ENCODE measurements at places on chromosomes 2 and 18.

DNA sequence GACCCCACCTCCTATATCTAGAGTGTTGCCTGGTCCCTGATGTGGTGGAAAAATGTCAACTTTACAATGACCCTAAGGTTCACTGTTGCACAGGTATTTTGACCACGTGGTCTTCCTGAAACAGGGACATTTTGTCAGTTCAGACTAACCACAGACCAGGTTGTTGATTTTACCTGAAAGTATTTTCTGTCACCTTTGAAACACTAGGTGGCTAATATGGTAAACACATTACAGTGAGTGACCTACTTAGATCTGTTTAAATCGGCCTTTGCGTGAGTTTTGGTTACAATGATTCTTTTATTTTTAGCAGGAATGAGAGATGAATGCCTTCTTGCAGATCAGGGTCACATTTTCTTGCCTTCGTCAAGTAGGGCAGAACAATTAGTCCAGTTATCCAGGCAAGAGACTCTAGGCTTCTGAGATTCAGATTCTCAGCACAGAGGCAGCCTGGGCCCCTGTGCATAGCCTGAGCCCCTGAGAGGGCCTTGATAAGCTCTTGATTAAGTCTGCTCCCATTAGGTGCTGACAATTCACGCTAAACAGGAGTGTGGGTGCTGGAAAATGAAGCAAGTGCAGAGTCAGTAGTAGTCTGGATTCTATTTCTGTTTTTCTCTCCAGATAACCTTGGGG lies 226.2 kb downstream of the KCNS3 start:
- DNase-seq = no peak

DNA sequence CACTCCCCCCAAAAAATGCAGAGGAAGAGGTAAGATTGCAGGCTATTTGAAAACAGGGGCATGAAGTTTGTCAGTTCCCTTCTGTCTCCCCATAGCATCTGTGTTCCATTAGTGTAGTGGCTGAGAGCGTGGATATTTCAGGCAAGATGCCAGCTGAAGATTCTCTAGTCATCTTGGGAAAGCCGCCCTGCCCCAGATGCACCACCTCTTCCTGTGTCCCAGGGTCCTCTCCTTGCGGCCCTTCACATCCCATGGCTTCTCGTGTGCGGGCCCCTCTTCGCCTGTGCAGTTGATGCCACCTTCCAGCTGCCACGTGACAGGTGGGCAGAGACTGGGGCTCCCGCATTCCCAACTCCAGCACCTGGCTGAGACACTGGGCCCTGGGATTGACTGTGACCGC lies 16.1 kb downstream of the TMEM127 start:
- DNase-seq = no peak

DNA sequence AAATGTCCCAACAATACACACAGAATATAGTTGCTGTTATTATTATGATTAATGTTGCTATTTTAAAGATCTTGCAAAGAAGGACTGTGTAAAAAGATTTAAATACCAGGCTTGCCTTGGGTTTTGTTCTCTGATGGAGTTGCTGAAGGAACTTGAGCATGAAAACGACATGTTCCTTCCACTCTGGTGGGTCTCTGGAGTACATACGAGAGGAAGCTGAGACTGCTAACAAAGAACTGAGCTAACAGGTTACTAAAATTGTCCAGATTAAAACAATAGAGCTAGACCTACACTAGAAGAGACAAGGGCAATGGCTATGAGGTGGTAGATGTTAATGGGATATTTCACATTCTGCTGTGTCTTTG lies 612.2 kb downstream of the TSN start:
- no peak for DNase-seq

- DNase-seq = no peak
Measured at GRCh38 chr2:149826471-149827125, 239.0 kb upstream of the MMADHC start.

DNA sequence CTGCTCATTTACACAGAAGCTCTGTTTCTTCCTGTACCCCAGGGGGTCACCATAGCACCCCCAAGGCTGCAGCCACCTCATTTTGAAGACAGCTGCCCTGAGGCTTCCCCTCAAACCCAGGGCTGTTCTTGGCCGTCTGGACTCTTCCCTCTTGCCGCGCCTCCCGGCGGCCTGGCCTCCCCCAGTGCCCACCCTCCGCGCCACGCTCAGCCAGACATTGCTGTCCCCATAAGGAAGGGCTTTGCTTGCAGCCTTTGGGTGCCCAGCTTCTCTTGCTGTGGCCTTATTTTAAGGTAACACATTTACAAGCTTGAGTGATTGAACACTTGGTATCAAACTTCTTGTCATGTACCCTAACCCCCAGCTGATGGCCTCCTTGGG lies 79.0 kb downstream of the STPG4 start:
- no peak for DNase-seq

DNA sequence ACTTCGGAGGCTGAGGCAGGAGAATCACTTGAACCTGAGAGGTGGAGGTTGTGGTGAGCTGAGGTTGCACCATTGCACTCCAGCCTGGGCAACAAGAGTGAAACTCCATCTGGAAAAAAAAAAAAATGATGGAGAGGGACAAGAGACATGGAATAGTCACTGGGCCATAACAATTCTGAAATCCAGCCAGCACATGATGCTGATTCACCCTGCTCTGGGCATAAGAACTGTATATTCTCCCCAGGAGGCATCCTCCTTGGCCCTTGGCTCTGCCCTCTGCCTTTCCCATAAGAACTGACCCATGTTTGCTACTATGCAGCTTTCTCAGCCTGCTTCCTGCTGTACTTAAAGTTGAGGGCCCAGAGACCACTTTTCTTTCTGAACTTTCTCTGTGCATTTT lies 297.7 kb downstream of the GBX2 start:
- DNase-seq = no peak

DNA sequence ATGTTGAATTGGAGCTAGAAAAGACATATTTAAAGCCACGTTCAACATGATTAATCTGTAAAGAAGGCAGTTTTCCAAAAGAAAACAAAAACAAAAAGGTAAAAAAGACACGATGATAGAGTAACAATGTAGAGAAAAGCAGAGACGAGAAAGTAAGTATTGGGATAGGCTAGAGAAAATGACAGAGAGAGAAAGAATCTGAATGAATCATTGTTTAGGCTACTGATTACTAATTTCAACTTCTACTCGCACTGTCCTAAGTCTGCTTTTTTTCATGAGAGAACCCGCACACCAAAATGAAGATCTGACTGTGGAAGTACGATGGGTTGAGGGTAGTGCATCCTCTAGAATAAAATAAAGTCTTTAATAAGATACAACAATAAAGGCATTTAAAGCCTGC lies 1599.2 kb upstream of the TMEFF2 start:
- no peak for DNase-seq

DNA sequence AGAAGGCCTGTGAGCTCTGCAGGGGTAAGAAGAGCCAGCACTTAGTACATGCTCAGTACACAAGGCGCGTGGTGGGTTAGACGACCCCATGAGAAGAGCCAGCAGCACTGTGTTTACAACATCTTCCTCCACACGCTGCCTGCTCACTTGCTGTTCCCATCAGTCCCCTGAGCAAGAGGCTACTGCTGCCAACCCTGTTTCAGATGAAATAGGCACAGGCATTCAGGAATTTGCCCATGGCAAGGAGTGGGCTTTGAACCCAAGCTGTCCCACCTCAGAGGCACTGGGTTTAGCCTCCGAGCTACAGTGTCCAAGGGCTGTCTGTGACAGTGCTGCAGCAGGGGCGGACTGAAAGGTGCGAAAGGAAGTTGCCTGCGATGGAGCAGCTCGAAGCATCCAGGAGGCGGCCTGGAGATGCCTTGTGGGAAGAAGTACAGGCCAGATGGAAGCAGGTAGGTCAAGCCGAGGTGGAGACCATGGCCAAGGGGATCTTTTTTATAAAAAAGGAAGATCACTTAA lies 121.5 kb upstream of the PXDN start:
- DNase-seq = no peak

DNA sequence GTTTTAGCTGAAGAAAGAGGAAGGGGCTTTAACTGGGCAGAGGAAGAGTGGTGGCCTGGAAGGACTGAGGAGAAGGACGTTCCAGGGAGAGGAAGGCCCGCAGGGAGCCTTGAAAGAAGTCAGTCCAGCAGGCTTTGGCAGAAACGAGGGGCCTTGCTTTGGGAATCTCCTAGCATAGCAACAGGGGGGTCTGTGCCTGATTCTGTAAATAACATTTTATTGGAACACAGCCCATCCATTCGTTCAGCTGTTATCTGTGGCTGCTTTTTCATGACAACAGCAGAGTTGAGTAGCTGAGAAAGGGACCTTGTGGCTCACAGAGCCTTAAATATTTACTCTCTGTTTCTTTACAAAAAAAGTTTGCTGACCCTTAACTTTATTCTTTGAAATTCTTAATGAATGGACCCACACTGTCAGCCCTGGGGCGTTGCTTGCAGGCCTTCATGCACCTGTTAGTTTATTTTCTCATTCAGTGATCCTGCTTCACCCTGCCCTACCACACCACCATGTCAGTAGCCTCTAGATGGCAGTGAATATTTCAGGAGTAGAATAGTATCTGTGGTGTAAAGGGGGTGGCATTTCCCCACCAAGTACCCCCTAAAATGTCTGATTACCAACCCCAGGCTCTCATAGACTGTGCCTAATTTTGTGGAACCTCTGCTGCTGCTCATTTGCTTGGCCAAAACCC lies 61.0 kb downstream of the MGAT5 start:
- no peak for DNase-seq

GRCh38 chr18:48923746-48924629 lies 26.8 kb downstream of the SMAD7 start:
- DNase-seq = no peak

DNA sequence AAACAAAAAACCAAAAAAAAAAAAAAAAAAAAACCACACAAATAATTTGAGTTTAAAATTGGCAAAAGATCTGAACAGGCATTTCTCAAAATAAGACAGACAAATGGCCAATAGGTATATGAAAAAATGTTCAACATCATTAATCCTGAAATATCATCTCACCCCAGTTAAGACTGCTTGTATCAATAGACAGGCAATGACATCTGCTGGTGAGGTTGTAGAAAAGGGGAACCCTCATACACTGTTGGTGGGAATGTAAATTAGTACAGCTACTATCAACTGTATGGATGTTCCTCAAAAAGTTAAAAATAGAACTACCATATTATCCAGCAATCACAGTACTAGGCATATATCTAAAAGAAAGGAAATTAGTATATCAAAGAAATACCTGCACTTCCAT lies 523.1 kb downstream of the XIRP2 start:
- DNase-seq = no peak

DNA sequence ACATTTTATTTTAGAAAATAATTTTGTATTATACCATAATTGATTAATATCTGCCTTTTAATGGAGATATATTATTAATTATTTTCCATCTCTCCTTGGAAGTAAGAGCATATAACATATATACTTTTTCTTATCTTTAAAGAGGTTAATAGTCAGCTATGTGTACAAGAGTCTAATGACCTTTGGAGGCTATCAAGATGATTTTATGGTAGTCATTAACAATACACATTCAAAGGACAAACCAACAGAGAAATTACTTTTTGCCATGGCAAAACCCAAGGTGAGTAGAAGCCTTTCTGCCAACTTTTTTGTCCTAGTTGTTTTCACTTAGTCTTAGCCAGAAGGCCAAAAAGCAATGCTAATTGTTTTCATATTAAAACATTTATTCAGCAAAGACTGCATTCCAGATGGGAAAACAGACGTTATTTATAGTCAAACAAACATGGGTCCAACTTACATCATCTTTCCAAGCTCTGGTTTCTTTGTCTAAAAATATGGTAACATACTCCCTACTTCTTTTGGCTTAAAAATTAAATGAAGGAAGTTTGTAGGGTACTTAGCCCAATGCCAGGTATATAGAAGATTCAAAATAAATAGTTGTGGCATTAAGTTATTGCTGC lies 9.6 kb upstream of the DYNC2LI1 start:
- no peak for DNase-seq

DNA sequence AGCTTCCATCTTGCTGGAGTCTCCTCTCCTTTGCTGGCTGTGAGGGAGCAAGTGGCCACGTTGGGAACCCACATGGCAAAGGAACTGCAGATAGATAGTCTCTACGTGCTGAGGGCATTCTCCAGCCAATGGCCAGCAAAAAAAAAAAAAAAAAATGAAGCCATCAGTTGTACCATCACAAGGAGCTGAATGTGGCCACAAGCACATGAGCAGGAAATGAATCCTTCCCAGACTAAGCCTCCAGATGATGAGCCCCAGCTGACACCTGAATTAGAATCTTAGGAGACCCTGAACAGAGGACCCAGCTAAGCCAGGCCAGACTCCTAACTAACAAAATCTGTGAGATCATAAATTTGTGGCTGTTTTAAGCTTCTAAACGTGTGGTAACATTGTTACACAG lies 57.9 kb downstream of the SPIRE1 start:
- DNase-seq = no peak

DNA sequence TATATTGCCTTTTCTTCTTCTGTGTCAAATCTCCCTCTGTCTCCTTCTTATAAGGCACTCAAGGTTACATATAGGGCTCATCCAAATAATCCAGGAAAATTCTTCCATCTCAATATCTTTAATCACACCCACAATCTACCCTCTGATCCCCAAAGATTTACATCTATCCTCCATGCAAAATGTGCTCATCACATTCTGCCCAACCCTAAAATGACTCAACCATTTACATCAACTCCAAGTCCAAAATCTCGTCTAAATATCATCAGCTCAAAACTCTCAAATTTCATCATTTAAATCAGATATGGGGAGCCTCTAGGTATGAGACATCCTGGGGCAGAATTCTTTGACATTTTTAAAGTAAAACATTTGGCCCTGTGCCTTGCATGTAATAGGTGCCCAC lies 1349.8 kb downstream of the SUCLG1 start:
- no peak for DNase-seq

DNA sequence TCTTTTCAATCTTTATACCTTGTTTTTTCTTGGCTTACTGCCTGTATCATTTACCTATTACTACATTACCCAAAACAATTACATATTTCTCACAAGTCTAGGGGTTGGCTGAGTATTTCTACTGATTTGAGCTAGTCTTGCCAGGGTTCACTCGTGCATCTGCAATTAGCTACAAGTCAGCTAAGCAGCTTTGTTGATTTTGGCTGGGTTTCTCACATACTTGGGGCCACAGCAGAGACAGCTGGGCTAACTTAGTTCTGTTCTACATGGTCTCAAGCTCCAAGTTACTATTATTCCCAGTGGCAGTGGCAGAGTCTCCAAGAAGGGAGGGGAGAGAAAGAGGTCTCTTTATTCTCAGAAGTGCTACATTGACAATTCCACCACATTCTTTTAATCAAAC lies 54.7 kb upstream of the SP5 start:
- no peak for DNase-seq

- DNase-seq = no peak
Measured at GRCh38 chr18:36312806-36313395, 15.4 kb downstream of the FHOD3 start.

- no peak for DNase-seq
Measured at GRCh38 chr2:122977580-122977979, 1047.5 kb upstream of the CNTNAP5 start.

DNA sequence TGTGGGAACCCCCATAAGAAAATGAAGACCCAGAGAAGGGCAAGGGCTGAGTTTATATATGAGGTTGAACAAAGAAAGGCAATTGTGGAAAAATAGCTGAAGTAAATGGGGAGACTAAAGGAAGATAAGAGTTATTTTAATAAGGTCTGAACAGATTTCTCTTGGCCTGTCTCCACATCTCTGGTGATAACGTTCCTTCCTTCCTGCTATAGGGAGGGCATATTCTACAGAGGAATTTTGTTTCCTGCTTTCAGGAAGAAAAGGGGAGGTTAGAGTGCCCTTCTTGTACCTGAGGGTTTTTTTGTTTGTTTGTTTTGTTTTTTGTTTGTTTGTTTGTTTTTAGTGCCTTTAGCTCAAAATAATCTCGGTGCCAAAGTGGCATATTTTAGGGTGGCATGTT lies 31.6 kb downstream of the MOGAT1 start:
- no peak for DNase-seq
